WTC11 (cell line): ENCODE measurements at places on chromosomes 7 and 10. TPM values are rescaled to one million over a fixed set of nuclear protein-coding genes. Genes with fewer than 3 reads are reported as not detected.

DNA sequence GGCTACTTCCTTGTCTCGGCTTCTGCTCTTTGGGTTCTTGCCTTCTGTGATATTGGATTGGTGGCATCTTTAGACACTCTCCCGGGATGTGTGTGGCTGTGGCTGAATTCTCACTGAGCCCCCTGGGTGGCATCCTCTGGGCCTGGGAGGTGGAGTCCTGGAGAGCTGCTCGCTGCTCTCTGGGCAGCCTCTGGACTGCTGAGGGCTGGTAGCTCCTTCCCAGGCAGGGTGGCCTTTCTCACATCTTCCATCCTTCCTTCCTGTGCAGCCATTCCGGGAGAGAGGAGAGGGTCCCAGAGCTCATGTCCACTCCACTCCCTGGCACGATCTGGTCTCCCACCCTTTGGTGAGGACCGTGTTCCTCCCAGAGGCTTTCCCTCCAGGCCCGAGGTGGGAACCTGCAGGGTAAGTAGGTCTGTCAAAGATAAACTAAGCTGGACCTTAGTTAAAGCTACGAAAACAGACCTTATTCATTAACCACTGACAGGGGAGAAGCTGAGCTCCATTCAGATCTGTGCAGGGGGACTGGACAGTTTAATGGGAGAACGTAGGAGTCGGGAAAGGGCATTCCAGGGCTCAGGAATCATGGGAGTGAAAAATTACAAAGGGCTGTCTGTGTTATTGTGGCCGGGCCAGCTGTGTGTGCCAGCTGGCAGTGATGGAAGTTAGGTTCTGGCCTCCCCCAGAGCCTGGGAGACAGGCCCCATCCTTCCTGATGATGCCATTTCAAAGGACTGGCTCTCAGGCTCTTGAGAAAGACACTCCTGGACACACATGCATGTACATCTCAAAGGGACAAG lies 8.7 kb downstream of the ATP6V0E2 start:
- H3K4me3 ChIP-seq: no peak overlapping the region
- peak overlapping the region; percentile 12; the same call in 1 of the 2 replicates for H3K27ac ChIP-seq
- H3K27me3 ChIP-seq: no peaks in the 10 kb centered on the region
- H3K36me3 ChIP-seq: no peaks in the 10 kb centered on the region

DNA sequence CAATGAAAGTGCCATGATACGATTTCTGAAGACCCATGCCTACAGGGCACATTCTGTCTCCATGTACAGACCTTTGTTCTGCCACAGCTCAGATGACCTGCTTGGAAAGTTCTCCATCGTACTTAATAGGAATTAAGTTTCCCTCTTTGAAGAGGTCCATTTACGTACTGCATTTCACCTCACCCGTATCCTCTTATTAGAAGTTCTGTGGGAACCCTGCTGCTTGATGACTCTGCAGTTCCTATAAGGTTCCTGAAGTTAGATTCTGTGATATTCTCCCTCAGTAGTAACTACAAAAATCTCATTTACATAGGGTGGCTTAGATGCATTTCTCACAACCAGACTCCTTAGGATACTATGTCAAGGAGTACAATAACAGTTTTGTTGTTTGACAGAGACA lies 50.9 kb downstream of the MINDY3 start:
- H3K27me3 ChIP-seq: no peaks in the 10 kb centered on the region
- DNase-seq: no peak
- H3K36me3 ChIP-seq: no peaks in the 10 kb centered on the region
- no peaks in the 10 kb centered on the region for H3K4me1 ChIP-seq
- H3K27ac ChIP-seq: no peak overlapping the region

- H3K27ac ChIP-seq: no peak overlapping the region
- no peaks in the 10 kb centered on the region for H3K27me3 ChIP-seq
- no peak overlapping the region for H3K4me3 ChIP-seq
- DNase-seq: no peak
Measured at GRCh38 chr7:120553491-120553890, 280.5 kb downstream of the KCND2 start.

DNA sequence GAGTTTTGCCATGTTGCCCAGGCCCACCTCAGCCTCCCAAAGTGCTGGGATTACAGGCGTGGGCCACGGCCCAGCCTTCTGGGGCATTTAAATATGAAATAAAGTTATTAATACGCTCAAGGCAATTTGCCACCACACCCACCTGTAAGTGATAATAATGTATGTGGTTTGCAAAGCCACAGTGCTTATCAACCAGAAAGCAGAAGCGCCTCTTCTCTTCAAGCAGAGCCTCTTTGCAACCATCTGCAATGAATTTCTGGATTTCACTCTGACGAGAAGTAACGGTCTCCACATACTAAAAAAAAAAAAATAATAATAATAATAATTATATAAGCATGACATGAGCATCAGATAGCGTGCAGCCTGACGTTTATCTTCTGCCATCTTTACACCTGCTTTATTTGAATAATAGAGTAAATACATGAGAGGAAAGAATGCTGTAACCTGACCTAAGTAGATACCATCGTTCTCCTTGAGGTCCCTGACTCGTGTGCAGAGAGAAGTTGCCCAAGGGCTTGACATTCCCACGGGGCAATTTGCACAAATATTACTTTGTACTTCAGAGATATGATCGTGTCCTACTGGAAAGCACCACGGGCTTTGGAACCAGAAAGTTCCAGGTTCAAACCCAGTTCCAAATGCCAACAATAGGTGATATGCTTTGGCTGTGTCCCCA lies 34.0 kb downstream of the BRI3 start:
- H3K4me1 ChIP-seq: no peaks in the 10 kb centered on the region
- H3K27me3 ChIP-seq: no peaks in the 10 kb centered on the region
- no peak for DNase-seq
- H3K36me3 ChIP-seq: peaks cover 56% of the 10 kb centered on the region

- peaks cover 5% of the 10 kb centered on the region; the same call in 1 of the 2 replicates for H3K36me3 ChIP-seq
- DNase-seq: no peak
- H3K27me3 ChIP-seq: no peaks in the 10 kb centered on the region
- H3K27ac ChIP-seq: peak overlapping the region; percentile 81
Measured at GRCh38 chr7:80175744-80176143, 41.1 kb downstream of the GNAI1 start.

DNA sequence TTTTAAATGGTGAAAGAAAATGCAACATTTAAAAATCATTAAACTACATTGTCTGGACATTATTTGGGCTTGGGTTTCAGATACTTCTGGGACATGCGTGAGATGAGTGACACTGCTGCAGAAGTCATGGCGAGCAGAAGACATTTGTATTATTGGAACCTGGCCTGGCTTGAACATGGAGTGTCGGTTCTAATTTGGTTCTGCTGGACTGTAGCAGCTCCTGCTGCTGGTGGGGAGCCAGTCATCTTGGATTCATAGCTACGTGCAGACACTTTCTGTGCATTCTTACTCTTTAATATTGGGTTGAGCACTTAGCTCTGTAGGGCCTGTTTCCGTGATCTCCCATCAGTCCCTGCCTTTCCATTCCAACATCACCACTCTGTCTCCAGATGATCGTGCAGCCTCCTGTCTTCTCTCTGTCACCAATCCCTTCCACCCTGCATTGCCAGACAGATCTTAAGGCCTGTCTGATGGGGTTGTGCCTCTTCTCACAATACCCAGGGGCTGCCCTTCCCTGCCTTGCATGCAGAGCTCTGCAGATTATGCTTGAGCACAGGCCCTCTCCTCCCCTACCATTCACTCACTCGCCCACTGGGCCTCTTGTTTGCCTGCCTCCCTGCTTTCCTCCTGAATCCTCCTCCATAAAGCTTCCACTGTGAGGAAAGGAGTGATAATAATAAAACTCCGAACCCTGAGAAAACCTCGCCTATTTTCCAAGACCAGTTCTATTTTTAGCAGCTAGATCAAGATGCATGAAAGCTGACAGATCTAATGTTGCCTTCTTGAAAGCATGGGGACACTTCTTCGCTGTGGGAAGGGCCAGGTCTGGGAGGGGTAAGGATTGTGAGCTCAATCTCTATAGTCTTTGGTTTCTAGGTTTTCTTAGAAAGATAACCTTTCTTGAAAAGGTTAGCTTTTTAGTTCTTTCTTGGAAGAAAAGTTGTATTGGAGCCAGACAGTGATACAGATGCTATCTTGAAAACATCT lies 32.9 kb downstream of the CELF2 start:
- H3K4me1 ChIP-seq: peaks cover 41% of the 10 kb centered on the region
- H3K27me3 ChIP-seq: no peaks in the 10 kb centered on the region
- peaks cover 6% of the 10 kb centered on the region; the same call in 1 of the 2 replicates for H3K36me3 ChIP-seq
- no peak overlapping the region for H3K27ac ChIP-seq
- no peak overlapping the region for H3K4me3 ChIP-seq
- no peak for DNase-seq

- peak; percentile 69 for DNase-seq
- no peak overlapping the region for H3K4me3 ChIP-seq
- peaks cover 5% of the 10 kb centered on the region; the same call in 1 of the 2 replicates for H3K36me3 ChIP-seq
- H3K4me1 ChIP-seq: peaks cover 2% of the 10 kb centered on the region
- H3K27me3 ChIP-seq: no peaks in the 10 kb centered on the region
- H3K27ac ChIP-seq: no peak overlapping the region
Measured at GRCh38 chr10:23293145-23293724, 51.4 kb downstream of the C10orf67 start.

- no peak overlapping the region for H3K27ac ChIP-seq
- H3K4me3 ChIP-seq: no peak overlapping the region
- H3K27me3 ChIP-seq: no peaks in the 10 kb centered on the region; the same call in none of the 2 replicates
Measured at GRCh38 chr7:69768986-69769595, 170.8 kb downstream of the AUTS2 start.

DNA sequence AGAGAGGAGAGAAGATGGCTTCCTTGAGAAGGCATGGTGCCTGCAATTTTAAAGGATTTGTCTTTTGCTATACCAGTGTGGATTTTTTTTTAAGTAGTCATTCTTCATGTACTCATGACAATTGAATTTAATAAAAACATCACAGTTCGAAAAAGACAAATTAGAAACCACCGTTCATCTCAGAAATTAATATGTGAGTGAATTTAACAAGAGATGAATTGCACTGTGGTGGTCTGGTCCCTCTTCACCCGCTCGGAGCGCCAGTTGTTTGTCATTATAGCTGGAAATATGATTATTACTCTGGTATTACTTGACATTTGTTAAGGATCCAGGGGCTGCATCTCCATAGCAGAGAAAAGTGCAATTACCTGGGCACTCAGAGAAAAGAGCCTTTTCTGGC lies 91.9 kb downstream of the LRRC18 start:
- DNase-seq: no peak
- no peaks in the 10 kb centered on the region for H3K4me1 ChIP-seq
- no peak overlapping the region for H3K4me3 ChIP-seq
- H3K27me3 ChIP-seq: no peaks in the 10 kb centered on the region
- no peaks in the 10 kb centered on the region for H3K36me3 ChIP-seq

DNA sequence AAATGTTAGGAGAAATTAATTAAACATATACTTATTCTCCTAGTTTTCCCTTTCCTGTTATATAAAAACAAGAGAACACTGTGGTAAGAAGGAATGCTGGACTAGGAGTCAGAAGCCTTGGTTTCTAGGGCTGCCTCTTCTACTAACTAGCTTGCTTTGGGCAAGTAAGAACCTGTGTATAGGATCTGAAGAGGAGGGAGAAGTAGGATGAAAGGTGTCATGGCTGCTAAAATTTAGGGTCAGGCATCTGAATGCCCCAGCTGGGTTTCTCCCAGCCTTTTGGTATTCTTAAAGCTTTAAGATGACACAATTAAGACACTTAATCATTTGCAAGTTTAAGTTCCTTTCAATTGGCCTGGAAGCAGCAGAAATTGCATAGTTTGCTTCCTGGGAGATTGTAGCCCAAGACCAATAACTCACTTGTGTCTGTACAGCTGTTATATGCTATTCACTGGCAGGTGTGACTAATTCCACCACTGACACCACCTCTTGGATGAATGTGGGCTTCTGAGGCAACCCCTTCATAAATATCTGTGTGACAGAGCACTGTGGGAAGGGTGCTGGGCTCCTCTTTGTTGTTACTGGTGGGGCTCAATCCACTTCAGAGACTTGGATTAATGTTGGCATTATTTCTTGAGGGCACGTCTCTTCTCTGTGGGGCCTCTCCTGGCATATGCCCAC lies 137.2 kb downstream of the LRMDA start:
- no peaks in the 10 kb centered on the region for H3K4me1 ChIP-seq
- peaks cover 46% of the 10 kb centered on the region for H3K36me3 ChIP-seq
- H3K27me3 ChIP-seq: peaks cover 26% of the 10 kb centered on the region
- no peak overlapping the region for H3K27ac ChIP-seq

GRCh38 chr10:48906841-48907240 lies 32.8 kb downstream of the LRRC18 start:
- no peak for DNase-seq
- no peaks in the 10 kb centered on the region for H3K36me3 ChIP-seq
- no peaks in the 10 kb centered on the region for H3K27me3 ChIP-seq
- H3K4me3 ChIP-seq: no peak overlapping the region

GRCh38 chr7:90958647-90959046 lies 305.6 kb upstream of the FZD1 start:
- H3K36me3 ChIP-seq: peaks cover 8% of the 10 kb centered on the region
- H3K27ac ChIP-seq: no peak overlapping the region
- no peaks in the 10 kb centered on the region for H3K27me3 ChIP-seq
- no peak overlapping the region for H3K4me3 ChIP-seq
- H3K4me1 ChIP-seq: peaks cover 9% of the 10 kb centered on the region

The FAM25A gene
- not detected in 3 replicates for total RNA-seq

The RGS10 gene
- total RNA-seq: 21.6 to 23.1 TPM (median 22.6 TPM) in 3 replicates

The CALHM2 gene
- 1.8 to 2.4 TPM (median 1.9 TPM) in 3 replicates for total RNA-seq

The JCAD gene
- 1.7 to 2.2 TPM (median 1.8 TPM) in 3 replicates for total RNA-seq

The NRG3 gene
- total RNA-seq: 7.0 to 8.4 TPM (median 7.3 TPM) in 3 replicates
